ENCODE measurements at places on chromosomes 6 and 20.

- DNase-seq = no peak
These were observed 13.0 kb upstream of the TBCC start for GRCh38 chr6:42758756-42759430.

- no peak for DNase-seq
These were observed 5.0 kb upstream of the SLC12A5 start for GRCh38 chr20:46023999-46024398.

DNA sequence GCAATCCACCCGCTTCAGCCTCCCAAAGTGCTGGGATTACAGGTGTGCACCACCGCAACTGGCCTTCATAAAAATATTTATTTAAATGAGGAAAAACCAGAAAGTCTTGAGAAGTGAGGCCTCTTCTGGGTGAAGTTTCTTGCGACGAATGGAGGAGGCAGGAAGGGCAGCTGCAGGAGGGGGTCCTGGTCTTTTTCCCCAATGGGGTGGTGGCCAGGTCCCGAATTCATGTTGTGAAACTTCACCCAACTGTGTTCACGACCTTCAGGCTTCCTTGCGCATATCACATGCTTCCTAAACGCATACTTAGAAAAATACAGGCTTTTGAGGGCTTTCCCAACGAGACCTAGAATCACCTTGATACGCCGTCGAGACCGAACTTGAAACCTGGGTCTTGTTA lies 145.1 kb downstream of the CDH4 start:
- no peak for DNase-seq

DNA sequence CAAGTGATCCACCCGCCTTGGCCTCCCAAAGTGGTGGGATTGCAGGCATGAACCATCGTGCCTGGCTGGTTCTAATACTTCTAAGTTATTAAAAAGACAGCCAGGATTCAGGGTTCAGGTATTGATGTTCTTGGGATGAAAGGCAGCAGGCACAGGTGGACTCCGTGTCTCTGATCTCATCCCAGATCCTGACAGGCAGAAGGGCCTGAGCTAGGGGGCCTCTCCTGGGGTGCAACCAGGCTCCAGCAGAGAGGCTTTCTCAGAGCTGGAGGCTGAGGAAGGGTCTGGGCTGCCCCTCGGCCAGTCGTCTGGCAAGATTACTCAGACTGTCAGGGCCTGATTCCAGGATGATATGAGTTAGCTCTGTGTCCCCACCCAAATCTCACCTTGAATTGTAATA lies 106.3 kb downstream of the SCML4 start:
- DNase-seq = no peak

DNA sequence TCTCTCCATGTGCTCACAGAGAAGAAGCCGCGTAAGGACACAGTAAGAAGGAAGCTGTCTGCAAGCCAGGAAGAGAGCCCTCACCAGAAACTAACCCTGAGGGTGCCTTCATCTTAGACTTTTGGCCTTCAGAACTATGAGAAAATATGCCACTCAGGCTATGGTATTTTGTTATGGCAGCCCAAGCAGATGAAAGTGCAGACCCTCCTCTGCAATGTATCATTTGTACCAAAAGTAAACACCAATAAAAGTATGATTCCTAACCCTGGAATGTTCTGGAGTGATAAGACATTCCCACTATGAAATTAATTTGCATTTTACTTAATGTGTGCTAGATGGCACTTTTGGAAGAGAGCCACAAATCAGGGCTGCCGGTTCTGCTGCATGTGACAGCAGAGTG lies 594.3 kb downstream of the UTRN start:
- DNase-seq = no peak

- no peak for DNase-seq
These were observed 72.2 kb downstream of the SASH1 start for GRCh38 chr6:148414836-148415235.

DNA sequence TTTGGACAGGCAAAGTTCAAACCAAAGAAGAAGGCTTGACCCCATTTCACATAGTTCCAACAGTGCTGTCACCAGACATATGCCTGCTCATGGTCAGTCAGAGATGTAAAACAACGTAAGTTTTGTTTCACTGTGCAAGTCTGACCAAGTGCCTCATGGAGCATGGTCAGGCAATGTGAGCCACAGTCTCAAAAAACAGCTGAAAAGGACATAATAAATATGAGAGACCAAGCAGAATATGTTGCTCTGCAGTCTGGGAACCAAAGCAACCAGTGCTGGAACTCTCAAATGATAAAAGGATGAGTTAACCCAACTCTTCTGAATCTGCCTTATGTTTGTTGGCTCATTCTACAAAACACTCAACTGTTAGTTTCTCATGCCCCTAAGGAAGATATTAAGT lies 39.9 kb upstream of the DST start:
- no peak for DNase-seq

DNA sequence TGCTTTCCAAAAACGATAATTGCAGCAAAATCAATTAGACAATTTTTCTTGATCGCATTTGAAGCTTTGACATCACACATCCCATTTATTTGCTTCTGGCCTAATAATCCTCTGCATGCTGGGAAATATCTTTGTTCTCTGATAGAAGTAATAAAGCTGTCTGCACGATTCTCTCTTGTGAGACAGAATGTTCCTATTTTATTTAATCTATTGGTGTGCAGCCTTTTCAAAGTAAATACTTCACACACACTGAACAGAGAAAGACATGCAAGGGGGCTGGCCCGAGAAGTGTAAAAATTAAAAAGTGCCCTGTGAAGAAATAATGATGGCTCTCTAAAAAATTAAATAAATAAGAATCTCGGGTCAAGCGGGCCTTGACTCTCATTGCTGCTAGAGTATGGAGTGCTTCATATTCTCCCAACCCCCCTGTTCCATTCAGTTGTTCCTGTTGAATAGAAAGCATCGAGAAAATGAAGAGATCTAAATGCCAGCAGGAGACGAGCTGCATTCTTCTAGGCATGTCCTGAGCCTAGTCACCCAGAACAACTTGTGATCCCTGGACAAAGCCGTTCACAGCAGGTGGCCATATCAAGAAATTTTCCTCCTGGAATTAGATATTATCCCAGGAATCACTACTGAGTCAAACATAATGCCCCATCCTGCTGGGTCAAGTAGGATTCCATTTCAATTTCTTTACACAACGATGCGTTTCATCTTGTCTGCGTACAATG lies 625.9 kb upstream of the EPHA7 start:
- no peak for DNase-seq

Data from stimulated activated CD4-positive, alpha-beta T cell treated with anti-CD3 and anti-CD28 coated beads, TNF-alpha, amount 100 ng/mL, for 48 hours (primary cell).